ENCODE measurements at places on chromosomes 13 and 19. TPM values are rescaled to one million over a fixed set of nuclear protein-coding genes. Genes with fewer than 3 reads are reported as not detected.

Gene TMEM150B
- total RNA-seq = not detected

Gene TPT1
- total RNA-seq = 2,405 TPM

Gene FLT1
- 147 TPM for total RNA-seq

Gene FXYD1
- not detected for total RNA-seq

Gene FCGBP
- not detected for total RNA-seq

Gene ATXN8OS
- not detected for total RNA-seq

Gene FCAR
- not detected for total RNA-seq

Gene FXYD5
- total RNA-seq = 54.5 TPM

Gene LYPD5
- total RNA-seq = under 0.01 TPM

Gene PIBF1
- 12.4 TPM for total RNA-seq

Gene KIR2DL3
- total RNA-seq = not detected

Gene DACH1
- total RNA-seq = 1.6 TPM

Gene MARCHF2
- total RNA-seq = 207 TPM

Gene CLIP3
- total RNA-seq = 4.0 TPM

Gene ZSCAN5A
- 4.9 TPM for total RNA-seq

Gene TNFSF13B
- 0.10 TPM for total RNA-seq

Gene CACNA1A
- total RNA-seq = 0.65 TPM

Gene GPR32
- total RNA-seq = not detected

Gene KLK13
- not detected for total RNA-seq

Gene KIR2DL4
- total RNA-seq = not detected

Gene MIA
- not detected for total RNA-seq

Gene ALDH16A1
- total RNA-seq = 38.8 TPM

Gene RAD23A
- total RNA-seq = 94.9 TPM

Gene ADAMTSL5
- total RNA-seq = not detected

Gene CRB3
- not detected for total RNA-seq

Gene PTGIR
- total RNA-seq = 0.10 TPM

Gene KLK4
- not detected for total RNA-seq

Gene CD209
- not detected for total RNA-seq

Gene MCEMP1
- not detected for total RNA-seq

Gene IRGC
- total RNA-seq = not detected

Gene SPTBN4
- total RNA-seq = not detected

Gene KLF2
- total RNA-seq = 9.5 TPM

Gene SIAH3
- not detected for total RNA-seq

Gene ECSIT
- total RNA-seq = 35.6 TPM

Gene LILRA2
- not detected for total RNA-seq

Gene PGLYRP2
- not detected for total RNA-seq

Gene BBC3
- total RNA-seq = 16.8 TPM

Gene DENND1C
- not detected for total RNA-seq

Gene FTL
- total RNA-seq = 1,333 TPM

Gene PSG7
- total RNA-seq = not detected

Gene COL4A2
- total RNA-seq = 493 TPM

Gene CDX2
- not detected for total RNA-seq

Gene TMEM238
- not detected for total RNA-seq

Gene HSPB6
- total RNA-seq = 0.65 TPM

Gene THAP8
- total RNA-seq = 1.6 TPM

Gene SLC46A3
- total RNA-seq = 3.3 TPM

Gene CPB2
- total RNA-seq = not detected

Gene CD320
- total RNA-seq = 66.3 TPM

Gene NXNL1
- total RNA-seq = not detected

Gene CCDC169
- total RNA-seq = 4.5 TPM

Gene TJP3
- total RNA-seq = not detected

Gene ZNF566
- 9.1 TPM for total RNA-seq

Gene SRRM5
- 0.10 TPM for total RNA-seq

Data from vein endothelial cell (primary cell).